ENCODE measurements at places on chromosomes 7 and 10. TPM values are rescaled to one million over a fixed set of nuclear protein-coding genes. Genes with fewer than 3 reads are reported as not detected.

- DNase-seq = no peak
Measured at GRCh38 chr10:120598386-120598785, 141.4 kb downstream of the PLPP4 start.

GRCh38 chr10:60661637-60662036, 116.6 kb upstream of the CDK1 start:
- DNase-seq = no peak

DNA sequence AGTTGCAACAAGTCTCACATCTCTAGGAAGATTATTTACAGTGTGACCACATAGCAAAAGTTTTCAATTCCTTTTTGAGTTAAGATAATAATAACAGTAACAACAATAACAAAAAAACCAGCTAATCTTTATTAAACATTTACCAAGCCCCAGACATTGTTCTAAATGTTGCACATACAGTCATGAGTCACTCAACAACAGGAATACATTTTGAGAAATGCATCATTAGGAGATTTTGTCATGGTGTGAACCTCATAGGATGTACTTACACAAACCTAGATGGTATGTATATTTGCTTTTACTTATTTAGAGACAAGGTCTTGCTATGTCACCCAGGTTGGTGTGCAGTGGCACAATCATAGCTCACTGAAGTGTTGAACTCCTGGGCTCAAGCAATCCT, 52.0 kb downstream of the SPAM1 start:
- DNase-seq = no peak

- DNase-seq = no peak
Measured at GRCh38 chr7:139798892-139799291, 21.1 kb upstream of the HIPK2 start.

DNA sequence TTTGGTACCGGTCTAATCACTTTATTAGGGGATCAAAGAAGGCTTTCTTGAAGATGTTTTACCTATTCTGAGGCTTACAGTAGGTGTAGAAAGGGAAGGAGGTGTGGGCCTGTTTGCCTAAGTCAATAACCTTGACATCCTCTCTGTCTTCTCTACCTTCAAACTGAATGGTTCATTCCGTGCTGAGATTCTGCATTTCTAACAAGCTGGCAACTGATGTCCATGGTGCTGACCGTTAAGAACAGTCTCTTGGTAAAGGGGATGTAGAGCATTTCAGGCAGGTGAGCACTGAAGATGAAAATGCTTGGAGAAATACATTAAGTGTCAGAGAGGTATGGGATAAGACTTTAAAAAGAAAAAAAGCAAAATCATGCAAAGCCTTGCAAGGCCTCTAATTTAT, 51.5 kb upstream of the DGKB start:
- DNase-seq = no peak

DNA sequence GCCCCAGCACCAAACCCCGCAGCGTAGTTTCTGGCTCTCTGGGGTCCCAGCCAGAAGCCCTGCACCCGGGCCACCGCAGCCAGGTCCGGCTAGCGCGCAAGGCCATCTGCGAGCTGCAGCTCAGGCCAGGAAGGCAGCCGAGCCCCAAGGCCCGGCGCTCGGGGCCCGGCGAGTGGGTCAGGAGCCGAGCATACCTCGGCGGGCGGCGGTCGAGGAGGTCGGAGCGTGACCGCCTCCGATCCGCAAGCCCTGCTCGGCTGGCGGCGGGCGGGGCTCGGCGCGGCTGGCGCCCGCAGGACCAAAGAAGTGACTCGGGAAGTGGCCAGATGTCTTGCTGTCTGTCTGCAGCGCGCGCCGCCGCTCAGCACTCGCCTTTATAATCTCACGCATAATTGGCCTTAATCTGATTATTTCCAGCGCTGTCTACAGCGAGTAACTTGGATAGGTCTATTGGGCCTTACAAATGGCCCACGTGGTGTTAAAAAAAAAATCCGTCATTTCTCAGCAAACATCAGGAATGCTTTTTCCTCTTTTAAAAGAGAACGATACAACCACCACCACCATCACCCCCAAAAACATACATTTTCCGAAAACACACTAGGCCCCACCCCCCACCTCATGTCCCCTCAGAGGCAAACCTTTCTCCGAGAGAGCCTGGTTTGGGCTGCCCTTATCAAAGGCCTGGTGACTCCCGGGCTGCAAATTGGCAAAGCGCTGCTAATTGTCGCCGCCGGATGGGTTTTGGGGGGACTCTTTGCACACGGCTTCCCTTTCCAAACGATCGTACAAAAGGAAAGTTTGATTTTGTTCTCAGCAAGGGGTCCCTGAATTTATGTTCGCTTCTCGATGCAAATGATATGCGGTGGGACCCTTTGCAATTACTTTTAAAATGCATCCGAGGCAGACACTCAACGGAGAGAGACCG, at the start of gene DRGX:
TSS of gene DRGX (minus strand) at position 349 of the 925 bp plus-strand sequence. CDS start 649 bp downstream, outside the sequence.
- no peak for DNase-seq

GRCh38 chr10:117900280-117900679, 146.5 kb downstream of the RAB11FIP2 start:
- DNase-seq = no peak

- DNase-seq = no peak
Measured at GRCh38 chr7:3318874-3319273, 17.8 kb downstream of the SDK1 start.

GRCh38 chr7:143372070-143372469, 9.1 kb upstream of the ZYX start:
- DNase-seq = peak; percentile 57

CPVL gene
- 30.0 TPM for total RNA-seq

CHN2 gene
- total RNA-seq = 3.6 TPM

SPDYE2B gene
- not detected for total RNA-seq

TEX47 gene
- total RNA-seq = not detected

CNPY1 gene
- total RNA-seq = not detected

GNAI1 gene
- 26.4 TPM for total RNA-seq

Measured in NCI-H460 (cell line).